Kidney (tissue), 22 donors: ENCODE measurements at places on chromosomes 2 and 18. TPM values are rescaled to one million over a fixed set of nuclear protein-coding genes. Genes with fewer than 3 reads are reported as not detected.

GRCh38 chr2:160570376-160570775 lies 76.8 kb upstream of the RBMS1 start:
- DNase-seq = no peak

DNA sequence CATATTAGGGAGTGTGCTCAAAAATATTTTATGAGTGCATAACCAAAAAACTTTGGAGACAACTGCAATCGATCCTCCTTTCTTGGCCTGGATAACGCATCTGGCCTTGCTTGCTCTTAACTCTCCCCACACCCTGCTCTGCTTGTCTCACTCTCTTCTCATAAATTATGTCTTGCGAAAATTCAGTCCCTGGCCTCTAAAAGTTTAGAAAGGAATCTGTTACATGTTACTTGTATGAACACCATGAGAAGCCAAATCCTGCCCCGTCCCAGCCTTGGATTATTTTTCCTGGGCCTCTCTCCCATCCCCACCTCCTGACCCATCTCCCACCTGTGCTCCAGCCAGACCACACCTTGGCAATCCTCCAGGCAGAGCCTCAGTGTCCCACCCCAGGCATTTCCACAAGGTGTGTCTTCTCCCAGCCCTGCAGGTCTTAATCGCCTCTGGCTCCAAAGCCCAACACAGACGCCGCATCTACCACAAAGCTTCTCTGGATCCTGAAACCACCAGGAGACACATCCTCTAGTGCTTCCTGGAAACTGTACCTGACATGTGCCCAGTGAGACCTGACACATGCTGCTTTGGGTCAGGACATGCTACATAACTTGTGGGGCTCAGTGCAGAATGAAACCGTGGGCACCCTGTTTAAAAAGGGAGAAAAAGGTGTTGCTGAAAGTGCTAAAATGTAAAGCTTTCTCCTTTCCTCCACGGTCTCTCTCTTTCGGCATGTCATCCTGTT lies 99.6 kb upstream of the ST3GAL5 start:
- peak; percentile 58 for DNase-seq

GRCh38 chr2:137287913-137288639 lies 522.7 kb downstream of the THSD7B start:
- DNase-seq = no peak

C2orf74 gene
- 23.6 TPM for total RNA-seq

OR6B2 gene
- total RNA-seq = not detected
